Activated T-helper 2 cell treated with anti-CD3 and anti-CD28 coated beads, Interferon-gamma antibody, Interleukin-2, Interleukin-4, amounts not matched to agents 10 μg/mL and 5 μg/mL and 100 μg/mL, durations not matched to agents 14 hours and 24 hours and 36 hours (primary cell): ENCODE measurements at places on chromosomes 16 and 17. TPM values are rescaled to one million over a fixed set of nuclear protein-coding genes. Genes with fewer than 3 reads are reported as not detected.

DNA sequence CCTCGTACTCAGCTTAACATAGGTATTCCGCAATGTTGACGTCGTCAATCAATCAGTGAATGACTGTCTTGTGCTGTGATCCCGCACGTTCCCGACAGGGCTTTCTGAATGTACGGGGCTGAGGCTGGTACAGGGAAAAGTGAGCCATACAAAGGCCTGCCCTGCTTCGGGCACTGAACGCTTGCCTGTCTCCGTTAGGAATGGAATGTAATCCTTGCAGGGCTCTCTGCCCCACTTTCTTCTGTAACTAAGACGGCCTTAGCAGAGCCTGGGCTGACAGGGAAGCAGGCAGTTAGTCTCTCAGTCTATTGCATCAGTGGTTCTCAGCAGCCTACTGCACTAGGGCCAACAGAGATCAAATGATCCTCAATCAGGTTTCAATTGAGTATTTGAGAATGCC is 16.2 kb upstream of the MYH3 start:
- no peak overlapping the region for H3K27ac ChIP-seq
- no peak for DNase-seq
- H3K4me1 ChIP-seq, result no peaks in the 10 kb centered on the region
- no peaks in the 10 kb centered on the region for H3K27me3 ChIP-seq
- H3K36me3 ChIP-seq, result peaks cover 31% of the 10 kb centered on the region

Gene PLD2
- 22.3 and 26.6 TPM in 2 replicates for total RNA-seq

- H3K36me3 ChIP-seq, result peaks cover 4% of the 10 kb centered on the region
- no peak for DNase-seq
- no peak overlapping the region for H3K4me3 ChIP-seq
- H3K27ac ChIP-seq, result no peak overlapping the region
- peaks cover 29% of the 10 kb centered on the region for H3K4me1 ChIP-seq
These were observed 1.8 kb upstream of the HEATR6 start for GRCh38 chr17:60080545-60080944.

DNA sequence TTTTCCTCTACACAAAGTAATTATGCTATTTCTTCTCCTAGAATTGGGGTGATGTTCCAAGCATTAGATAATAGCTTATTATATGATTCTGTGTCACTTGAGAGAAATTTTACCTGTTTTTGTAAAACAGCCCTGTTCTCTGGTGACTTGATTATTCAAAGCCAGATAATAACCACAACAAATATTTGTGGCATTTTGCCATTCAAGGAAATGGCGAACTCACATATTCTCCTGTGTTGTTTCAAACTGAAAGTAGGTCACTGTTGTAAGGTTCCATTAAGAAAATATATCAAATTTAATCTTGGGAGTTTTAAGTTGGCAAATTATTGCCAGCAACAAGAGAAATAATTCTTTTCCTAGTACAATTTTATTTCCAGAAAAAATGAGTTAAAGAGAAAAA is 124.8 kb downstream of the STXBP4 start:
- H3K4me1 ChIP-seq, result peaks cover 20% of the 10 kb centered on the region
- no peak overlapping the region for H3K4me3 ChIP-seq
- H3K36me3 ChIP-seq, result no peaks in the 10 kb centered on the region

Gene UMOD
- total RNA-seq, result not detected in 2 replicates

DNA sequence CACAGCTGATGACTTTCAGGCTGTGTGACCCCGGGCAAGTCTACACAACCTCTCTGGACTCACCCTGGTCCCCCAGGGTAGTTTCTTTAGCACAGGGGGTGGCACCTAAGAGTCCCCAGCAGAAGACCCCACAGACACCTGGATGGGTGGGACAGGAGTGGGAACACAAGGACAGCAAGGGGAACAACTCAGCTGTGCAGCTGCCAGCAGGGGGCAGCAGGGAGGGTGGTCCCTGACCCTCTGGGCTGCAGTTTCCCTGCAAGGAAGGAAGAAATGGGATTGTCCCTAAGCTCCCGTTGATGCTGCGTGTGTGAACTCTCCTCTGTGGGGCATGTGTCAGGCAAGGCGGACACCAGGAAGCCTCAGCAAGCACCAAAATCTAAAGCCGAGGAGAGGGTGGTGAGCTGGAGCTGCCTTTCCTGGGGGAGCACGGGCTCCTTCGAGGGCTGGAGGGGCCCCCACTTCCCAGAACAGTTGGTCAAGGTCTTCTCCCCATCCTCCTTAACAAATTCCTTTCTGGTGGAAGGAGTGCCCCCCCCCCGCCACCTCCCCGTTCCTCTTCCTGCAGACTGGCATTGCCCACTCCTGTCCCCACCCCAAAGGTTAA is 24.1 kb upstream of the CDH5 start:
- H3K4me3 ChIP-seq, result no peak overlapping the region
- no peaks in the 10 kb centered on the region for H3K27me3 ChIP-seq
- H3K4me1 ChIP-seq, result no peaks in the 10 kb centered on the region
- H3K36me3 ChIP-seq, result no peaks in the 10 kb centered on the region
- no peak overlapping the region for H3K27ac ChIP-seq

GRCh38 chr17:37781451-37781850 is 36.6 kb upstream of the HNF1B start:
- DNase-seq, result no peak
- no peak overlapping the region for H3K4me3 ChIP-seq
- H3K36me3 ChIP-seq, result no peaks in the 10 kb centered on the region
- H3K27me3 ChIP-seq, result peaks cover 21% of the 10 kb centered on the region
- H3K4me1 ChIP-seq, result peaks cover 21% of the 10 kb centered on the region

Gene P4HB
- 545 and 603 TPM in 2 replicates for total RNA-seq

Gene OR4D1
- 0.05 and 0.09 TPM in 2 replicates for total RNA-seq

DNA sequence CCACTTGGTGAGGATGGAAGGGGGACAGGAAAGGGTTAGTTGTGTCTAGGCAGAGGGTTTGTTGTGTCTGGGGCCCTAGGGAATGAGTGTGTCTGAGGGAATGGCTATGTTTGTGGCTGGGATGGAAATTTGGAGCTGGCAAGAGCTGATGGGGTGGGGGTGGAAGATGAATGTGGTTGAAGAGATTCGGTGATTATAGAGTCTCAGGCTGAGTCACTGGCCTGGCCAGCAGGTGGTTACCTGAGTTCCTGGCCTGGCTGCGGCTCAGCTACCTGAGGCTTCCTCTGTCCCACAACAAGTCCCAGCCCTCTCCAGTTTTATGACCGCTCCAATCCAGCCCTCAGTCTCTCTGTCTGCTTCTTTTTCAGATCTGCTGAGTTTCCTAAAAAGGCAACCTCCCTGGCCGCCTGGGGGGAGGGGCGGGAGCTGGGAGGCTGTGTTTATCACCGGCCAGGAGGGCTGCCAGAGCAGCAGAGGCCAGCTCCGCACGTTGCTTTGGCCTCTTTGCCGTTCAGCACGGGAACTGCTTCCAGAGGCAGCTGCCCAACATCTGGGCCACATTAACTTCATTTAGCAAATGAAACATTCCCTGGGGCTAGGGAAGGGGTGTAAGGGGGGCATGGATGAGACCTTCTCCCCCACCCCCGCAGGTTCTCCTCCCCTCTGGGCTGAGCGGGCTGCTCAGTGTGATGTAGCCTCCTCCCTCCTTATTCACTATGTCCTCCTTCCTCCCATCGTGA is 21.8 kb downstream of the ITGB3 start:
- H3K27ac ChIP-seq, result no peak overlapping the region
- DNase-seq, result no peak
- H3K36me3 ChIP-seq, result no peaks in the 10 kb centered on the region
- H3K4me3 ChIP-seq, result no peak overlapping the region

Gene OTOP2
- not detected in 2 replicates for total RNA-seq

GRCh38 chr17:72380737-72381136 is 259.9 kb downstream of the SOX9 start:
- no peaks in the 10 kb centered on the region for H3K27me3 ChIP-seq
- H3K36me3 ChIP-seq, result no peaks in the 10 kb centered on the region
- DNase-seq, result no peak
- no peak overlapping the region for H3K27ac ChIP-seq
